ENCODE measurements at places on chromosomes 3 and 15.

GRCh38 chr3:98750276-98750919 is 12.7 kb upstream of the ST3GAL6 start:
- no peak for DNase-seq

- DNase-seq, result no peak
These were observed 1038.5 kb upstream of the NR2F2 start for GRCh38 chr15:95291898-95292472.

- DNase-seq, result no peak
These were observed 159.2 kb upstream of the SLC24A5 start for GRCh38 chr15:47961401-47962090.

- DNase-seq, result peak; percentile 22
These were observed 238.0 kb upstream of the EOMES start for GRCh38 chr3:27960133-27960532.

DNA sequence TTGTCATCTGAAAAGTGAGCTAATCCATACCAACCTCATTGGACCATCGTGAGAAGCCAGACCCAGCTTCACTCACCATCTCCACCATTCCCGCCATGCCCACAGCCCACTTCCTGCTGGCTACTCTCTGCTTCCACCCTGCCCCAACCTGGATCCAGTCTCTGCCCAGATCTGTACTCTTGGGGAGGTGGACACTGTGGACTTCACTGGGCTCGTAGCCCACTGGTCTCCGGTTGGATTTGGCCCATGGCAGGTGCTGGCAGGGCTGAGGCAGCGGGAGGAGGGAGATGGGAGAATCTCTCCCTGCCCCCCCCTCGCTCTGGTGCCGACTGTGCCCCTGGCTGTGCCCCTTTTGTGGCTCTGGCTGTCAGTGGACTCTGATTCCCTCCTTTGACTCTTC is 193.8 kb downstream of the ABHD5 start:
- no peak for DNase-seq

GRCh38 chr3:435161-435560 is 238.6 kb downstream of the CHL1 start:
- no peak for DNase-seq

DNA sequence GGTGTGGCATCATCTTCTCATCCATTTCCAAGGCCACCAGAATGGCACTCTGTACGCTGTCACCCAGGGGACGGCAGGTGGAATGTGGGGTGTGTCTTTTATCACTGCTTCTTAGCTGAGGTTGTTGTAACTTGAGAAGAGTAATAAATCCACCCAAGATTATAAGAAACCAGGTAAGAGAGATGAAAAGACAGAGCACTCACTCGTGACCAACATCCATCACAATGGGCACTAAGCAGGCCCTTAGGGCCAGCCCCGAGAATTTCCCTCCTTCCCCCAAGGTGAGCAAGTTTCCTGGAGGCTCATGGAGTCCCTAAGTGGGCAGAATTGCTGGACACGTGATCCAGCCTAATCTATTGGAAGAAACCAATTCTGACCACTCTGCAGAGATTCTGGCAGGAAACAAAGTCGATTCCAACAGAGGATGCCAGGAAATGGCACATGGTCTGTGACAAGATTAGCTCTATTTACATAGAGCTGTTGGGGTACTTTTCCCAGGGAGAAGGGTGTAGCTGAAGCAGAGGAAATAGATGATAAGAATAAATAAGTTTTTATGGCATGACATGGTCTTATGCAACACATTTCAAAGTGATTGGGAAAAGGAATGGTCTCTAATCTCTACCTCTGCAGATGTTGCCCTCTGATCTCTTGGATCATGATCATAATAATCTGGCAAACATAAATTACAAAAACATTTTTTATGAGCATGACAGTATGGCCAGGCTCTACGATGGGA is 22.5 kb downstream of the SLC6A20 start:
- DNase-seq, result no peak

- no peak for DNase-seq
These were observed 8.7 kb downstream of the PXYLP1 start for GRCh38 chr3:141240286-141240685.

DNA sequence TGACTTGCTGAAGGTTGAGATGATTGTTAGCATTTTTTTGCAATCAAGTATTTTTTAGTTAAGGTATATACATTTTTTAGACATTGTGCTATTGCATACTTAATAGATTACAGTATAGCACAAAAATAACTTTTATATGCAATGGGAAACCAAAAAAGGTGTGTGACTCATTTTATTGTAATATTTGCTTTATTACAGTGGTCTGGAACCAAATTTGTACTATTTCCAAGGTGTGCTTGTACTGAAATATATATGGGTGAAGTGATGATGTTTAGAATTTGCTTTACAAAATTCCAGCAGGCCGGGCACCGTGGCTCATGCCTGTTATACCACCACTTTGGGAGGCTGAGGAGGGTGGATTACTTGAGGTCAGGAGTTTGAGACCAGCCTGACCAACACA is 29.1 kb upstream of the TBC1D23 start:
- no peak for DNase-seq

- DNase-seq, result no peak
These were observed 141.3 kb downstream of the CD47 start for GRCh38 chr3:107949394-107949970.

- no peak for DNase-seq
These were observed 92.6 kb upstream of the ARRDC4 start for GRCh38 chr15:97867870-97868269.

GRCh38 chr15:87850916-87851315 is 405.6 kb downstream of the NTRK3 start:
- DNase-seq, result no peak

DNA sequence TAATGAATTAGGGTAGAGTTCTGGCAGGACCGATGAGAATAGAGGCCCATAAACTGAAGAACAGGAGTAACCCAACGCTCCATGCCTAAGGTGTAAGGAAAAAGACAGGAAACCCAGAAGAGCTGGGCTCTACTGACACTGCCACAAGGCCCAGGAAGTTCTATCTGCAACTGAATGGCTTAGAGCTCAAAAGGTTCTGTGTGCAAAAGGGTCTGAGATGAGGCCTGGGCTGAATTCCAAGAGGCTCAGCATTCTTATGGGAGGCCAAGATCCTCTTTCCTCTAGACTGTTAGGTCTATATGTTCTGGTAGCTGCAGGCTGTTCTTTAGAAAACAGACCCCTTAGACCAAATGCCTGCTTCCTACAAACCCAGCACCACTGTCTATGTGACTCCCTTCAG is 30.5 kb upstream of the PRSS50 start:
- DNase-seq, result no peak

- no peak for DNase-seq
These were observed 265.6 kb downstream of the CTNNB1 start for GRCh38 chr3:41464858-41465257.

DNA sequence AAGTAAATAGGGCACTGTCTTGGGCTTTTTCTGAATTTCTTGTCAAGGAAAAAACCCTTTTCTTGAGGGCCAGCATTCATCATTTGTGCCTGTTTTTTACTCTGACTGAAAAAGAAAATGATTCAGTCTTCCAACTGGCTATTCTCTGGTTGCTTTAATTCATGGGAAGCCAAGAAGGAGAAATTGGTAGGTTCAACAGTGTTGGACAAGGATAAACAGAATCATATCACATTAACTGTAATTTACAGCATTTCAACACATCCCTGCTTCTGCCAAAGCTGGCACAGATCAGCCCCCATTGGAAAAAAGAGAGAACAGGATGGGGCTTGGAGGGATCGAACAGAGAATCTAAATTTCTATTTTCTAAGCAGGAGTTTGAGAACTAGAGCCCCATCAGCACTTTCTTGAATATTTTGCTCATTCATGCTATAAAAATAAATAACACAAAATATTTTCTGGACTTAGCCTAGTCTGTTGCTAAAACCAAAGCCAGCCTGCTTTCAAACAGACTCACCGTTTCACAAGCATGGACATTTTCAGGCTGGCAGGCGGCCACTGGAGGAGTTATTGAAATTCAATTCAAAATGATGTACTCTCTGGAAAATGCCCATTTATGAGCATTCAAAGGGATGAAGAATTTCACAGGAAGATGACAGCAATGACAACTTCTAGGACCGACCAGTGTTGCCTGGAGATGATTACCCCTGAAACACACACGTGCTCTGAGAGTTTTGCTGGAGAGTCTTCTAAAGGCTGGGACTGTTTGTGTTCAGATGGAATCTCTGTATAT is 181.2 kb downstream of the WNT5A start:
- DNase-seq, result no peak

DNA sequence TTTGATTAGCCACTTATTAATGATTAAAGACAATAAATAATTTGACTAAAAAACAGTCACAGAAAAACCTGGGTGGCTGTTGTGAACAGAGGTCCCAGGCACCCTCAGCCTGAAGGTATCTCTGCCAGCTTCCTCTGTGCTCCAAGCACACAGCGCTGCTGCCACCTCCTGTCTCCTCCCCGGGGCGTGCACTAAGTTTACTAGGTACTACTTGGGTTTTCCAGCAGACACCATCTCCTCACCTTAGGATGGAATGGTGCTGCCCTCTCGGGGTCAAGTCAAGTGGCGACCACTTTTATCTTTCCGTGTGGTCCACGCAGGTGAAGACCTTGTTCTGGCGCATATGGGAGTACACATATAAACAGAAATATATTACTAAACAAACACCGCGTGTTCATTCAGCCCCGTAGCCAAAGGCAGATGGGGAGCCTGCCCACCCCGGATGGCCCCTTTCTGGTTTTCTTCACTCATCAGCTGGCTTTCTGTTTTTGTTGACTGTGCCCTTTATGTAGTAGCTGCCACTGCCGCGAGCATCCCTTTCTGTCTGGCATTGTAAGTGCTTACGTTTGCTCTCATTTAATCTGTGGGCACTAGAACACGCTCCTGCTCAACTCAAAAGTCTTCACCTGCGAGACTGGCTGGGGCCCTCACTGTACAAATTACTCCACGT is 128.0 kb downstream of the LRIG1 start:
- DNase-seq, result no peak

DNA sequence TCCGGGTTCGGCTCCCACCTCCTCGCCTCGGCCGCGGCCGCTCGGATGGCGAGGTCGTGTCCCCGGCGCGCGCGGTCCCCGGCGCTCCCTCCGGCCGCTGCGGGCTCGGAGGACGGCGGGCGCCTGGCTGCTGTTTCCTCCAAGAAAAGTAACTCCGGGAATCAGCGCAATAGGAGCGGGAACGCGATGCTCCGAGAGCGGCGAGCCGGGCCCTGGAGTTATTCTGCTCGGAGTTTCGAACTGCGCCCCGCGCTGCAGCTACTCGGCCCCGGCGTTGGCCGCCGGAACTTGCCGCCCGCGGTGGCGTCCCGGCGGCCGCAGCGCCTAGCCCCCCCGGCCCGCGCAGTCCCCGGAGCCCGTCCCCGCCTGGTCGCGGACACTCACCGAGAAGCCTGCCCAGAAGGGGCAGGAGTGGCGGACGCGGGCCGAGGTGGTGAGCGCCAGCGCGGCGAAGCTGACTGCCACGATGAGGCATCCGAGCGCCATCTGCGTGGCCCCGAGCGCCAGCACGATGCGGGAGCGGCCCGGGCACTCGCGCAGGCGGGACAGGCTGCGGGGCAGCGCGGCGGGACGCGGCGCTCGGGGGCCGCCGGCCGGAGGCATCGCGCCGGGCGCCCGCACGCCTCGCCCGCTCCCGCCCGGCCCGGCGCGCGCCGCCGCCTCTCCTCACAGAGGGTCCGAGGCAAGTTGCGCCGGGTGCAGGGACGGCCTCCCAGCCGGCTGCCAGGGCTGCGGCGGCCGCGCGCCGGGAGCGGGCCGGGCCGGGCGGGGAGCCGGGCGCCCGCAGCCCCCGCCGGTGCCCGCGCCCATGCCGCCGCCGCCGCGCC is 251.9 kb downstream of the TJP1 start:
- no peak for DNase-seq

DNA sequence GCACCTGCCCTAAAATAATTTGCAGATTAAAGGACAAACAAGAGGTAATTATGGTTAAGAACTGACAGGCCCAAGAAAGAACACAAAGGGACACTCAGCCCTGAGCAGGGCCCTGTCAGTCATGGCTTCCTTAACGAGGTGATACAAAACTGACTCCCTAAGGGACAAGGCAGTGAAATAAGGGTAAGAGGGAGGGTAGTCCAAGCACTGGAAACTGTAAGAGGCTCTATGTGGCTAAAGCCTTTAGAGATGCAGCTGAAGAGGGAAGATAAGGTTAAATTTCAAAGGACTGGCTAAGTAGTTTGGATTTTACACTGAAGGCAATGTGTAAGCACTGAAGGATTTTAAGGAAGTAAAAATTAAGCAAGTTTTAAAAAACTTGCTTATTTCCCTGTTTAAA is 3.9 kb downstream of the ATR start:
- no peak for DNase-seq

DNA sequence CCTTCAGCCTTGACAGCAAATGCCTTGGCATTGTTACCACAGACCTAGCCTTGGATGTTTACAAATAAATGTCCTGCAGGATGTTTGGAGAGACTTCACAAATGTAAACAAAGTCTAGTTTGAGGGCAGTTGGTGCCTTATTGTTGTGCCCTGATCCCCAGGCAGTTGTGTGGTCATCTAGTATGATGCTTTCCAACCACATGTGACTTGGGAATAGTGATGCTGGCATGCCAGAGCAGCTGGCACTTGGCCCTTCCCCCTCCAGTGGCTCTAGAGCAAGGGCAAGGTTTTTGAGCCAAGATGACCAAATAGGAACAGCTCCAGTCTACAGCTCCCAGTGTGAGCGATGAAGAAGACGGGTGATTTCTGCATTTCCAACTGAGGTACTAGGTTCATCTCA is 258.2 kb downstream of the ADAMTS17 start:
- DNase-seq, result no peak

DNA sequence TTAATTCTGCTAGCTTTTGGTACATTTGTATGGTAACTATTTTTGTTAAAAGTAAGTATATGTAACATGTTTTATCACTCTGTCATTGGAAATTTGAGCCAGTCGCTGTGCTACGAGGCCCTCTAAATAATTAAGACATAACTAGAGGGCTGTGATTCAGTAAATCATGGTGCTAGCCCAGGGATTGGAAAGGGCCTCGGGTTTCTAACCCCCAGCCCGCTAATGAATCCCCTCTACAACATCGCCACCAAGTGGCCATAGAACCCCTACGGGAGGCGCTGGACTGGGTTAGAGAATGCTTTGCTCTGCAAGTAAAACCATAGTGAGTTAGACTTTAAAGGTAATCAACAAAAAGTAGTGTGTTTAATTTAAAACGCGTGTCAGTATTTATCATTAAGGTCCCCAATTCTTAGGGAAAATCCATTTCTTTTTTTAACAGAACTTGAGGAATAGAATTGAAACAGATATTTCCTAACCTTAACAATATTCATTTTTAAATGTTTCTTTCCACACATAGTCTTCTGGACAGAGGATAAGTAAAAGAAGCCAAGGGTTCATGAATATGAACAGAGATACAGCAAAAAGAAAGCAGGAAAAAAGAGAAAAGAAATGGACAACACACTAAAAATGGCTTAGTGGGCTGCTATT is 744.7 kb downstream of the EPHA3 start:
- no peak for DNase-seq

GRCh38 chr15:45943240-45943639 is 308.4 kb downstream of the SQOR start:
- peak; percentile 64 for DNase-seq

DNA sequence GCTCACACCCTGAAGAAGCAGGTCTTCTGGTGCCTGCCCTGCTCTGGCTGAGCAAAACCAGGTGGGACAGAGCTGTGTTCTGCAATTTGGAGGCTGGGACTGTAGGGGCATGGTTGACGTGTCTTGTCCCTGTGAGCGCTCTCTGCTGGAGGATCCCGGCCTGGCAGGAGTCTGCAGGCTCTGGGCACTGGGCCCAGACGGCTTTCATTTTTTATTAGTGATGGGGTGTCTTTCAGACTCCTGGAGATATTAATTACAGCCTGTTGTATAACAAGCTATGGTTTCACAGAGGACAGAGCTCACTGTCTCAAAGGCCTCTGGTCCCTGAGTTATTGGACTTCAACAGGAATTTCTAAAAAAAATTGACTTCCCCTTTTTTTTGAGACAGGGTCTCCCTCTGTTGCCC is 29.5 kb upstream of the ZNF710 start:
- DNase-seq, result no peak

GRCh38 chr3:114706591-114707232 is 412.9 kb downstream of the TIGIT start:
- peak; percentile 90 for DNase-seq
